ENCODE measurements at places on chromosomes 4 and X. TPM values are rescaled to one million over a fixed set of nuclear protein-coding genes. Genes with fewer than 3 reads are reported as not detected.

DNA sequence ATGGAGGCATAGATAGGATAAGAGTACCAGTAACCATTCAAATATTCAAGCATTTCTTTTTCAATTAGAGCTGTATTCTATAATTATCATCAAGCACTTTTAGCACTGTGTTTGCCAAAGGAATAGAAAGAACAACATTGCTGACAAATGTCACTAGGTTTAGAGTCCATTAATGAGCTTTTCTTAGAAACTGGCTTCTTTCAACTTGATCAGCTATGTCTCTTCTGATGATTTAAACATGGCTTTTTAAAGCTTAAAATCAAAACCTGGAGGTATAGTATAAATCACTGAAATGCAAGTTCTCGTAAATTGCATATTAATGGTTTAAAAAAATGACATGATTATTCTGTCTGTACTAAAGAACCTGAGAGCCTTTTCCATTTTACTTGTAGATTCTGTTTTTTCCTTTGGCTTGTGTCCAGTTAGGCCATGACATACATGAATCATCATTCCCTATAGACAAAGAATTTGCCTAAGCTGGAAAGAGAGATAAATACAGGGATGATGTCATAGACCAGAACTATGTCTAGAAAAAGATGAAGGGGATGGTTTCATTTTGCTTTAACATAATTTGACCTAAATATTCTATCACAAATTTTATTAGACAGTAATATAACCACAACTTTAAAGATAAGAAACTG is 340.1 kb upstream of the CTSO start:
- no peak overlapping the region for H3K4me3 ChIP-seq
- no peak for DNase-seq
- no peak overlapping the region for H3K27ac ChIP-seq
- no peaks in the 10 kb centered on the region for H3K36me3 ChIP-seq

The SYP gene
- 1.3 TPM for total RNA-seq

The TACR3 gene
- not detected for total RNA-seq

The MRPL1 gene
- 31.3 TPM for total RNA-seq

- H3K4me3 ChIP-seq: no peak overlapping the region
- no peak overlapping the region for H3K27ac ChIP-seq
- H3K27me3 ChIP-seq: no peaks in the 10 kb centered on the region
- no peaks in the 10 kb centered on the region for H3K36me3 ChIP-seq
Measured at GRCh38 chr4:52680381-52680780, 21.3 kb upstream of the USP46 start.

GRCh38 chrX:15973946-15974345 is 119.3 kb upstream of the AP1S2 start:
- H3K36me3 ChIP-seq: no peaks in the 10 kb centered on the region
- no peaks in the 10 kb centered on the region for H3K27me3 ChIP-seq
- H3K27ac ChIP-seq: no peak overlapping the region
- H3K4me1 ChIP-seq: no peaks in the 10 kb centered on the region
- DNase-seq: no peak

DNA sequence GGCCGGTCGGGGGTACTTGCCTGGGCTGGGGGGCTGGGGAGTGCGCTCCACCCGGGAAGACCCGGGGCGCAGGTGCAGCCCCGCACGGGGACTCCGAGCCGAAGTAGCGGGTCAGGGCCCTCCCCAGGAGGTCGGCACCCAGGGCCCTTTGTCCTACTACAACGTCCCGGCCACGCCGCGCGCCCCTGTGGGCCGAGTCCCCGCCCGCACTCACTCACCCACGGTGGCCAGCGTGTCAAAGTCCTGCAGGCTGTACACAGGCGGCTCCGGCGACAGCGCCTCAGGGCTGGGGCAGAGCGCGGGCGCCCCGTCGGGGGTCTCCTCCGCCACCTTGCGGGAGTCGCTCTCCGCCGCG is 602 bp downstream of the PRKX start:
- H3K36me3 ChIP-seq: no peaks in the 10 kb centered on the region
- H3K4me1 ChIP-seq: peaks cover 19% of the 10 kb centered on the region
- H3K27ac ChIP-seq: no peak overlapping the region
- no peak for DNase-seq

The NPY2R gene
- not detected for total RNA-seq

- H3K27me3 ChIP-seq: no peaks in the 10 kb centered on the region
- no peaks in the 10 kb centered on the region for H3K36me3 ChIP-seq
- H3K4me1 ChIP-seq: no peaks in the 10 kb centered on the region
- H3K27ac ChIP-seq: no peak overlapping the region
- no peak overlapping the region for H3K4me3 ChIP-seq
Measured at GRCh38 chr4:78150543-78150864, 93.4 kb downstream of the FRAS1 start.

The NEIL3 gene
- 5.0 TPM for total RNA-seq

DNA sequence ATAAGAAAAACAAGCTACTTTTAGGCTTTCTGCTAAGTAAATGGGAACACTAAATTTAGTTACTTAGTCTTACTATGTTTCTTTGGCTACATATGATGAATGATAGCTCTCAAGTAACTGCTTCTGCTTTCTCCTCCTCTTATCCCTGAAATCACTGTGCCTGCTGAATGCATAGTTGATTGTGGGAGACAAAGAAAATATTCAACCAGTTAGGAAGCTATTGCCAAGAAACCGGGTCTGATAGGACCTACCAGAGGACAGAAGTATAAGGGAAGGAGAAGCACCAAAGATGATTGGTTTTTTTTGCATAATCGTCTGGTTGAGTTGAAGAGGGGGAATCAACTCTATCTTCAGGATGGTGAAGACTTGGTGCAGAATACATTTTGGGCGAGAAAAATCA is 28.0 kb upstream of the NDUFC1 start:
- peaks cover 3% of the 10 kb centered on the region for H3K4me1 ChIP-seq
- no peak for DNase-seq
- H3K27me3 ChIP-seq: no peaks in the 10 kb centered on the region
- H3K27ac ChIP-seq: no peak overlapping the region

GRCh38 chrX:112851161-112851779 is 10.6 kb upstream of the AMOT start:
- H3K27ac ChIP-seq: no peak overlapping the region
- no peaks in the 10 kb centered on the region for H3K36me3 ChIP-seq
- peaks cover 2% of the 10 kb centered on the region for H3K27me3 ChIP-seq
- peak; percentile 45 for DNase-seq

- no peaks in the 10 kb centered on the region for H3K36me3 ChIP-seq
- H3K4me3 ChIP-seq: no peak overlapping the region
- H3K27me3 ChIP-seq: no peaks in the 10 kb centered on the region
- no peak for DNase-seq
- H3K4me1 ChIP-seq: no peaks in the 10 kb centered on the region
- H3K27ac ChIP-seq: no peak overlapping the region
Measured at GRCh38 chr4:24956763-24957162, 43.9 kb upstream of the CCDC149 start.

- no peak for DNase-seq
- H3K36me3 ChIP-seq: no peaks in the 10 kb centered on the region
- H3K27ac ChIP-seq: no peak overlapping the region
- H3K4me3 ChIP-seq: no peak overlapping the region
- H3K4me1 ChIP-seq: no peaks in the 10 kb centered on the region
Measured at GRCh38 chr4:21005647-21006046, 305.4 kb downstream of the PACRGL start.

DNA sequence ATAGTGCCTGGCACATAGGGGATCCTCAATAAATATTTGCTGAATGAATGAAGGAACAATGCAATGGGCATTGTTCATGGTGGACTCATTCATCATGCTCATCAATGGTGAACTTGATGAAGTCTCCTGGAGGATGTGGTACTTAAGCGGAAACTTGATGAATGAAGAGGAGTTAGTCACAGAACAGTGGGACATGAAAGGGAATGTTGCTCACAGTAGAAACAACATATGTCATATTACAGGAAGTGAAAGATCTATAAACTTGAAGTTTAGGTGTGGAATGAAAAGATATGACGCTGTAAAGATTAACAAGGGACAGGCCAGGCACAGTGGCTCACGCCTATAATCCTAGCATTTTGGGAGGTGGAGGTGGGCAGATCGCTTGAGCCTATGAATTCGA is 224.1 kb downstream of the PPP3CA start:
- no peaks in the 10 kb centered on the region for H3K4me1 ChIP-seq
- no peak overlapping the region for H3K27ac ChIP-seq
- no peaks in the 10 kb centered on the region for H3K36me3 ChIP-seq

The TRIM61 gene
- 0.25 TPM for total RNA-seq

The KCND1 gene
- total RNA-seq: 2.3 TPM

The KLKB1 gene
- total RNA-seq: 1.2 TPM

DNA sequence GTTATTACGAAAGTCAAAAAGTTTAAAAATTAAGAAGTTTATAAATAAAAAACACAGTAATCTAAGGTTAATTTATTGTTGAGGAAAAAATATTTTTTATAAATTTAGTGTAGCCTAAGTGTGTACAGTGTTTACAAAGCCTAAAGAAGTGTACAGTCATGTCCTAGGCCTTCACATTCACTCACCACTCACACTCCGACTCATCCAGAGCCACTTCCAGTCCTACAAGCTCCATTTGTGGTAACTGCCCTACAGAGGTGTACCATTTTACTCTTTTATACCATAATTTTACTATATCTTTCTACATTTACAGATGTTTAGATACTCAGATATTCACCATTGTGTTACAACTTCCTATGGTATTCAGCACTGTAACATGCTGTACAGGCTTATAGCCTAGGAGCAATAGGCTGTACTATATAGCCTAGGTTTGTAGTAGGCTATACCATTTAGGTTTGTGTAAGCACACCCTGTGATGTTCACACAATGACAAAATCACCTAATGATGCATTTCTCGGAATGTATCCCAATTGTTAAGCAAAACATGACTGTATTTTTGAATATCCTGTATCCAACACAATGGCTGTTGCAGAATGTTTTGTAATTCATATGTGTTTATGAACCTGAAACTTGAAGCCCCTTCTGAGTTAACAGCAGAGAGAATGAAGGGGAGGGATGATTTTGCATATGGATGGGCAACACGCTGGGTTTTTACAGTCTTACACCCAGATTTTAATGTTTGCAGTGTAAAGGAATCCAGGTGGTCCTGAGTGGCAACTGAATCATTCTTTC is 3.1 kb downstream of the PPBP start:
- H3K27me3 ChIP-seq: no peaks in the 10 kb centered on the region
- H3K4me1 ChIP-seq: no peaks in the 10 kb centered on the region
- H3K27ac ChIP-seq: no peak overlapping the region
- no peaks in the 10 kb centered on the region for H3K36me3 ChIP-seq

The FGF5 gene
- total RNA-seq: not detected

Data from CD4-positive, CD25-positive, alpha-beta regulatory T cell (primary cell).